ENCODE measurements at places on chromosomes 5 and 9.

- no peak for DNase-seq
Measured at GRCh38 chr9:129946246-129946995, 96.6 kb downstream of the FNBP1 start.

DNA sequence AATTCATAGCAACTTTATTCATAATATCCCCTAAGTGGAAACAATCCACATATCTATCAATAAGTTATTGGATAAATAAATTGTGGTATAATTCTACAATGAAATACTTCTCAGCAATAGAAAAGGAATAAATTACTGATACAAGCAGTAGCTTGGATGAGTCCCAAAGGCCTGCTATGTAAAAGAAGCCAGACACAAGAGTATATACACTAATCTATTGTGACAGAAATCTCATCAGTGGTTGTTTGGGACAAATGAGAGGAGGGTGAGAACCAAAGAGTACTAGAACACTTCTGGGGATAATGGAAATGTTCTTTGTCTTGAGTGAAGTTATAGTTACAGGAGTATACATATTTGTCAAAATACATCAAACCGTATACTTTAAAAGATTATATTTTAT is 119.3 kb downstream of the SNCAIP start:
- no peak for DNase-seq

GRCh38 chr5:2102819-2103776 is 220.4 kb upstream of the IRX4 start:
- no peak for DNase-seq

DNA sequence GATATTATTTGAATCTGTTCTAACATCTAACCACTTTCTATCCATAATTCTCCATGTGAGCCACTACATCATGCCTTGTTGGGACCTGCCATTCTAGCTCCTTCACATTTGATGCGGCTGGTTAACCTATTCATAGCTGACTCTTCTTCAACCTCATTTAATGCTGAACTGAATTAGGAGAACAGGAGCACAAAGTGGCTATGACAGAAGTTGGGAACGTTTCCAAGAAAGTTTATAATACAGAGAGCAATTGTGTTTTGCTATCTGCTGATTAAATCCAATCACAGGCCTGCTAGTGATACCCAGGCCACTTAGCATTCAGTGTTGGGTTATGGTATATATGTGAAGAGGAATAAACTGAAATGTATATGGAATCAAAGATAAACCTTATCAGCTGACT is 440.3 kb downstream of the PTPRD start:
- no peak for DNase-seq

- no peak for DNase-seq
Measured at GRCh38 chr5:132387640-132388117, 18.2 kb downstream of the SLC22A5 start.

- DNase-seq: peak; percentile 81
Measured at GRCh38 chr9:93119953-93120845, 13.9 kb downstream of the NINJ1 start.

- DNase-seq: no peak
Measured at GRCh38 chr5:170882345-170882744, 20.5 kb downstream of the RANBP17 start.

Measured in GM12892 (cell line).